ENCODE measurements at places on chromosomes 6 and 20.

GRCh38 chr6:53049415-53049814 is 15.8 kb upstream of the FBXO9 start:
- no peak for DNase-seq

- DNase-seq = peak; percentile 69
Observed at GRCh38 chr20:571754-572441, 28.3 kb upstream of the CSNK2A1 start.

GRCh38 chr6:34053721-34054120 is 92.2 kb downstream of the GRM4 start:
- no peak for DNase-seq

GRCh38 chr6:113632220-113632864 is 224.8 kb upstream of the MARCKS start:
- peak; percentile 32 for DNase-seq

GRCh38 chr6:17927705-17928104 is 59.7 kb downstream of the KIF13A start:
- no peak for DNase-seq

GRCh38 chr6:138572167-138572875 is 73.0 kb upstream of the NHSL1 start:
- DNase-seq = peak; percentile 86

GRCh38 chr6:617456-618100 is 39.3 kb downstream of the HUS1B start:
- no peak for DNase-seq

DNA sequence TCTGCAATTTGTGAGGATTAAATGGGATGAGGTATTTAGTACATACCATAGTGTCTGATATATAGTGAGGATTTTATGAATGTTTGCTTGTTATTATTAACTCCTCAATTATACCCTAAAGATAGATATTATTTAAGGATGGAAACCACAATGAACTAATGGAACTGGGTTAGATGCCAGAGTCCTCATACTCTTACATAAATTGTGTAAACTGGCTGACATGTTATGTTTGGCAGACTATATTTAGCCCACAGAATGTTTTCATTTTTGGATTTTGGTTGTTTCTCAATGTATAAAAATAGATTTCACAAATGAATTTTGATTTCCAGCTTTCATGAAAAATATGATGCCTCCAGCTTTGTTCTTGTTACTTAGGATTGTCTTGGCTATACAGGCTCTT is 37.6 kb downstream of the HTR1B start:
- no peak for DNase-seq

DNA sequence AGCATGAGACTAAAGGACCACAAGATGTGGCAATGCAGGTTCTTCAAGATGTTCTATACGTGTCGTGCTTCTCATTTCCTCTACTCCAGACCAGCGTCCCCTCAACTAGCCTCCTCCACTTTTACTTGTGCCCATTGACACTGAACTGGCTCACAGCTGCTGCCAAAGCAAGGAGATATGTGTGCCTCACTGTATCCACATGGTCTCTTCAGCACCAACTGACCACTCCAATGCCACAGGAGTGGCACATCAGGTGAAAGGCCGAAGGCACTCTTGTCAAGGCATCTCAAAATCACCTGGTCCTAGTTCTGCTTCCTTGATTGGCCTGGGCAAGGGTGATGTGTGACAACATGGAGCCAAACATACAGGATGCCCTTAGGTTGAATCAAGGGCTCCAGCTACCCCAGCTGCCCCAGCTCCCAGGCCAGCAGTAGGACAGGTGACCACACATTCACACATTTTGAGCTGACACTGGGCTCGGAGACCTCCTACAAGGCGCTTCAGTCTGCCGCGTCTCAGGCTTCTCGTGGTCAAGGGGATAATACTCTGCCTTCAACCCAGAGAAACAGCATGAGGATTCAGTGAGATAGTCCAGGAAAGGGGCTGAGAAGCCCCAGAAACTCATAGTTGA is 205.2 kb upstream of the CDH4 start:
- no peak for DNase-seq

DNA sequence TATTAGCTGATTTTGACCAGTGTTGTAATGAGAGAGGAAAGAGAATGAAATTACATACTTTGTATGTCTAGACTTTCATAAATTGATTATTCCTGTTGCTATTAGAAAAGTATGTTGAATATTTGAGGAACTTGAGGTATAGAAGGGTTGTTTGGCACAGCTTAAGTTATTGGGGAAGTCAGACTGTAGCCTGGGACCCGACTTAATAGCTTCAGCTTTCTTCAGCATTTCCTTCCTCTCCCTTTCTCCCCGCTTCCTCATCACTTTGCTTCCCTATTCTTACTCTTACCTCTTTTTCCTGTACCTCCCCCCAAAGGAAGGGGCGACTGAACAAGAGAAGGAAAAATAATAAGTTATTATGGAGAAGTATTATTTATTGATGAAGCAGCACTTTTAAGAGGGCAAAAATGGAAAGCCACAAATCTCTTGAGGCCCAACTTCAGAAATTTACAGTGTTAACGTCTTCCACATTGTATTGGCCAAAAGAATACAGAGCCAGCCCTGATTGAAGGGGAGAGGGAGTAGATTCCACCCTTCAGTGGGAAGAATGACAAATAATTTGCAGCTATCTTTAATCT is 7.4 kb downstream of the SENP6 start:
- no peak for DNase-seq

GRCh38 chr6:121590916-121591315 is 155.5 kb downstream of the GJA1 start:
- DNase-seq = no peak

All from right lung (tissue), 10 donors.